ENCODE measurements at places on chromosomes 1 and 21.

GRCh38 chr1:69595486-69595885 is 27.8 kb downstream of the LRRC7 start:
- no peak for DNase-seq

DNA sequence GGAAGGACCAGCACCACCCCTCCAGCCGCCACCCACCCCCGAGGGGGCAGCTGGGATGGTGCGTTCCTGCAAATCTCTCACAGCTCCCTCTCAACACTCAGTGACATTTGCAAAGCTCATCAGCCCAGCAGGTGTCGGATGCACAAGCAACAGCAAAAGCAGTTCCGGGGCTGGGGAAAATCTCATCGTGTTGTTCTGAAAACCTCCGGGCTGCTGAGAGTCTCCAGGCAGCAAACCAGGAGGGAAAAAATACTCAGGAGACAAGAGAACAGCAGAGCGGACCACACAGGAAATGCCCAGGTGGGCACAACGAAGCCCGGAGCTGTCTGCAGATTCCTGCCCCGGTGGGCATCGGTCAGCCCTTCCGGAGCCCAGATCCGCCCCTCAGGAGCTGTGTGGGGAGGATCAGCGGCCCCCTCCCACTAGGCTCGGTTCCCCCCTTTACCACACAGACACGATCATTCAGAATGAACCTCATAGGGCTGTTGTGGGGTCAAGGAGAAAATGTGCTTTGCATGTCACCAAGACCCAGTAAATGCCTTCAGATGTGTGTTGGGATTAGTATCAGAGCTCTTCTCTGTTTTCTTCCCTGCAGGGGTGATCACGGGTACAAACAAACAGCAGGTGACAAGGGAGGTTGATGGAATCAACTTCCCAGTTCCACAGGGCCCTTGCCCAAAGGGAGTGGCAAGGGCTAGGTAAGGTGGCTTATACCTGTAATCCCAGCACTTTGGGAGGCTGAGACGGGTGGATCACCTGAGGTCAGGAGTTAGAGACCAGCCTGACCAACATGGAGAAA is 127.0 kb upstream of the TIAM1 start:
- DNase-seq: no peak

- no peak for DNase-seq
These were observed 9.4 kb downstream of the CORT start for GRCh38 chr1:10459184-10459583.

GRCh38 chr1:209721323-209721722 is 16.7 kb downstream of the HSD11B1 start:
- DNase-seq: no peak

DNA sequence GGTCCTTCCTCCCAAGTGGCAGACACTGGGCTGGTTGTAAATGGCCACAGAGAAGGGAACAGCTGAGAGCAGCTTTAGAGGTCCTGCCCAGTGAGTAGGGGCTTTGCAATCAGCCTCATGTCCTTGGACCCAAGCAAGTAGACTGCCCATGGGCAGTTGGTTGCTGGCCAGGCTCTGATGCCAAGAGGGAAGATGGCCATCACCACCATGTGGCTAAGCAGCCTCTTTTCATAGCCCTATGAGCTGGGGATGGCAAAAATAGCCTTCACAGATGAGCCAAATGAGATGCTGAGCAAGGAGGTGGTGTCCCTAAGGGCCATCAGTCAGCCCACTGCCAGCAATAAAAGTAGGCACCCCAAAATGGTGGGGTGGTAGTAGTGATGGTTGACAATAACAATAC is 3.2 kb downstream of the DISP3 start:
- no peak for DNase-seq

GRCh38 chr1:236090741-236091147 is 25.9 kb upstream of the NID1 start:
- no peak for DNase-seq

DNA sequence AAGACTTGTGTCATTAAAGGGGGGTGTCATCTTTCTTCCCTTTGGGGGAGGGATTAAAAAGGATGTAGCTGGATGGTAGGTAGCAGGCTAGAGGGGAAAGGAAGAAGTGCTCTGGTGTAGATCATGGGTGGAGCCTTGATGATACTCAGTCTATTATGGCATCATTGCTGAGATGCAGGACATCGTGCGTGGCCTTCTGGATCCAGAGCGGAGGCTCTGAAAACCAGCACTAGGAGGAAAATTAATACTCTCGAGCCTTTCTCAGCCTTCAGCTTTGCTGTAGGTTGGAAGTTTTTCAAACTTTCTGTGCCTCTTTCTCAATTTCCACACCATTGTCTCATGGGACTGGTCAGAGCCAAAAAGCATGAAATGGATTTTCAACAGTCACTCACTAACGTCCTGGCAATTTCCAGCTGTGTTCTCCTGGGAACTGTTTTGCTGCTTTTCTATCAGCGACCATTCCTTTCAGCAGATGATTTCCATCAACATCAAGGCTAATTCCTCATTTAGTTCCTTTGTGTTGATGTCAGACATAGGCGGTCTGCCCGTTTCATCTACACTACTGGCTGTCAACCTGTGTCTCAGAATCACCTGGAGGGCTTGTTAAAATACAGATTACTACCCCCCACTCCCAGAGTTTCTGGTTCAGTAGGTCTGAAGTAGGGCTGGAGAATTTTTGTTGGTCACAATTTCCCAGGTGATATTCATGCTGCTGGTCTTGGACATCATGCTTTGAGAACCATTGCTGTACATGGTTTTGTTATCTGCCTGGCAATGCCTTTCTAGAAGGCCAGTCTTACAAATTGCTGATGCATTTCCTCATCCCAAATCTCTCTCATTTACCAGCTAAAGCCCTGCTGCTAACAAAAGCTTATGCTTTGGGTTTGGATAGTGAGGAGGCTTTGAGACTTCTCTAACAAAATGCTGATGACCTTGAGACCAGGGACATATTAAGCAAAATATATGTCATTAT is 7.7 kb downstream of the CACNA1E start:
- no peak for DNase-seq

DNA sequence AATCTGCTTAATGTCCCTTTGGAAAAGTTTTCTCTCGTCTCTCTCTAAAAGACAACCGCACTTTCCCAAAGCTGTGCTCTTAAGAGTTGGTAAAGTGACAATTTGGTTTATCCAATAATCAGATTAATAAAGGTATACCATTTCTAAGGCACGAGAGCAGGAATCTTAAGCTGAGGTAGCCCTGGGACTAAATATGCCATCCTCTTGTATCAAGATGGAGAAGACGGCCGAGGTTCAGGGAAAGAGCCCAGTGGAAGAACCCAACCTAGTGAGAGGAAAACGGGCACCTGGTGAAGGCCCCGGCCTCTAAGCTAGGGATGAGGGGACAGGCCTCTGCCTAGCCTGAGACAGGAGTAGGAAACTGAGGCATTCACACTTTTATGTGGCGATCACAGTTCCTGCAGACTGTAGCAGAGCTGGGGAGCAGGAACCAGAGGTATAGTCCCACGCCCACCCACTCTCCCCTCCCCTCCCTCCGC is 334 bp upstream of the SARS1 start:
- DNase-seq: no peak

- DNase-seq: no peak
These were observed 216.8 kb downstream of the CTH start for GRCh38 chr1:70627910-70628309.

- DNase-seq: no peak
These were observed 12.2 kb downstream of the SLC45A3 start for GRCh38 chr1:205667909-205668643.

- peak; percentile 90 for DNase-seq
These were observed 81.1 kb upstream of the AK4 start for GRCh38 chr1:65066766-65067490.
